ENCODE measurements at places on chromosomes 11 and 22.

- DNase-seq = no peak
Observed at GRCh38 chr11:112412383-112412782, 151.7 kb upstream of the PLET1 start.

DNA sequence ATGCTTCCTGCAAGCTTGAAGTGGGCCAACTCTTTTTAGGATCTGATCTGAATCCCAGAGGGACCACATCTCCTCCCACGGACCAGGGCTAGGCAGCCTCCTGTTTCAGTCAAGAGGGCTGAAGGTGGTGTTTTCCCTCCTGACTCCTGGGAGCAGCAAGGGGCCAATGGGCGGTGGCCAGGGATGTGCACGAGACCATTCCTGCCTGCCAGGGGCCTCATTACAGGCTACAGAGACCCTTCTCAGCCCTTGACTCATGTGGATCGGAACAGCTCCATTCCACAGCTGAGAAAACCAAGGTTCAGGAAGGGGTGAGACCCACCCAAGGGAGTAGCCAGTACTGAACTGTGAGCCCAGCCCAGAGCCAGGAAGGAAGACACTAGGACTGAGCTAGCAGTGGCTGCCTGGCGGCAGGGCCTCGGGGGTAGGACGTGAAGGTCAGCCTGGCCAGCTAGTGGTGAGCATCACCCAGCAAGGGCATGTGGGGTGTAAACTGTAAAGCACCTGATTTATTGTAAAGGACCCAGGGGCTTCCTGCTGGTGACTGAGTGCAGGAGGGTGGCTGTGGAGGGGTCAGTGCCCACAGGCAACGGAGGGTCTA, 3.4 kb upstream of the P2RY6 start:
- no peak for DNase-seq

- DNase-seq = no peak
Observed at GRCh38 chr22:42905217-42905616, 48.1 kb upstream of the ARFGAP3 start.

- DNase-seq = no peak
Observed at GRCh38 chr11:62854013-62854824, 14.8 kb upstream of the WDR74 start.

- no peak for DNase-seq
Observed at GRCh38 chr22:28942801-28943500, 59.6 kb downstream of the ZNRF3 start.

GRCh38 chr11:76654980-76655379, 15.6 kb downstream of the LRRC32 start:
- DNase-seq = no peak

DNA sequence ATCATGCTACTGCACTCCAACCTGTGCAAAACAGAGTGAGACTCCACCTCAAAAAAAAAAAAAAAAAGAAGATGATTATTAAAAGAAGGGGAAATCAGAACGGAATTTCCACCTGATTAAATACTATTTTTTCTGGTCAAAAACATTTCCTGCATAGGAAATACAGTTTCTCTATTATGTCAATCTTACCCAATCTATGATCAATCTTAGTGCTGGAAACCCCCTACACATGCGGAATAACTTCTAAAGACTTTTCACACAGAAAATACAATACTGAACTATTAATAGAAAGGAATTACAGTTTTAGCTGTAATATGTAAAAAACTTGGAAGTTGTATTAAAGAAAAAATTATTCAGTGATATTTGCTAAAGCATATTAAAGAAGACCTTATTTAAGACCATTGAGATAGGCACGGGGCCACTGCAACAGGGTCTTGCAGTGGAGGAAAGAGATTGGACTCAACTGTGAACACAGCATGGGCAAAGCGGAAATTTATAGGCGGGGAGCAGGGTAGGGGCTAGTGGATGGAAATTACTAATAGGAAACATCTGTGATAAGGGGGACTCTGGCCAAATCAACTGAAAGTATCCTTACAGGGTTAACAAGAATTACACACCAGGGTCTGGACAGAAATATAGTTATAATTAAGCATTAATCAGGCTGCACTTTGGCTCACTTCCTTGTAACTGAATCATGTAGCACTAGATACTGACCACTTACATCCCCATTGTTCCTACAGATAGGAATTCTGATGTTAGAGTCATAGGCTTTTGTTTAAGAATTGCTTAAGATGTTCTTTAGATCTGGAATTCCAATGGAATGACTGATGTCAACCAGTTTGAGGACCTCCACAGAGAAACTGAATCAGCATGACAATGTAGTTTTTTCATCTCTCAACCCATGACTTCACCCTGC, 411.5 kb upstream of the DDI1 start:
- no peak for DNase-seq

GRCh38 chr11:86722006-86722405, 49.6 kb upstream of the ME3 start:
- DNase-seq = no peak

- DNase-seq = no peak
Observed at GRCh38 chr11:96051820-96052219, 127.9 kb upstream of the MTMR2 start.

DNA sequence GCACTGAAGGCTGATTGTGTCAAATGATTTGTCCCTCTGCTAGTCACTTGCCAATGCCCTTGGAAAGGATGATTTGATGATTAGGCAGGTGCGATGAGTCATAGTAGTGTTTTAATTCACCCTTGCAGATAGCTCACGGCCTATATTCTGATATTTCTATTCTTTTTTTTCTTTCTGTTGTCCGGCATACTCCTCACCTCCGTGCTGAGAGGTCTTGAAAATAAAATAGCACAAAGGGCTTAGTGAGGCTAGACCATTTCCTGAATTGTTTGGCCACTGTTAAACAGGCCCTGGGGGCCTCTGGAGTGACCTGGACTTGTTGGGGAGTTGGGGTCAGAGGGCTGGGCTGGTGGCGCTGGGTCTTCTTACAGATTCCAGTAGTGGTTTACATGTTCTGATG, 99.8 kb downstream of the ZBTB16 start:
- no peak for DNase-seq

GRCh38 chr22:20656902-20657836, 116.7 kb upstream of the SERPIND1 start:
- no peak for DNase-seq

GRCh38 chr22:32319861-32320406, 37.7 kb upstream of the RFPL3 start:
- no peak for DNase-seq

GRCh38 chr11:60563553-60564235, 48.5 kb downstream of the MS4A13 start:
- no peak for DNase-seq
